ENCODE measurements at places on chromosomes 6 and 20.

DNA sequence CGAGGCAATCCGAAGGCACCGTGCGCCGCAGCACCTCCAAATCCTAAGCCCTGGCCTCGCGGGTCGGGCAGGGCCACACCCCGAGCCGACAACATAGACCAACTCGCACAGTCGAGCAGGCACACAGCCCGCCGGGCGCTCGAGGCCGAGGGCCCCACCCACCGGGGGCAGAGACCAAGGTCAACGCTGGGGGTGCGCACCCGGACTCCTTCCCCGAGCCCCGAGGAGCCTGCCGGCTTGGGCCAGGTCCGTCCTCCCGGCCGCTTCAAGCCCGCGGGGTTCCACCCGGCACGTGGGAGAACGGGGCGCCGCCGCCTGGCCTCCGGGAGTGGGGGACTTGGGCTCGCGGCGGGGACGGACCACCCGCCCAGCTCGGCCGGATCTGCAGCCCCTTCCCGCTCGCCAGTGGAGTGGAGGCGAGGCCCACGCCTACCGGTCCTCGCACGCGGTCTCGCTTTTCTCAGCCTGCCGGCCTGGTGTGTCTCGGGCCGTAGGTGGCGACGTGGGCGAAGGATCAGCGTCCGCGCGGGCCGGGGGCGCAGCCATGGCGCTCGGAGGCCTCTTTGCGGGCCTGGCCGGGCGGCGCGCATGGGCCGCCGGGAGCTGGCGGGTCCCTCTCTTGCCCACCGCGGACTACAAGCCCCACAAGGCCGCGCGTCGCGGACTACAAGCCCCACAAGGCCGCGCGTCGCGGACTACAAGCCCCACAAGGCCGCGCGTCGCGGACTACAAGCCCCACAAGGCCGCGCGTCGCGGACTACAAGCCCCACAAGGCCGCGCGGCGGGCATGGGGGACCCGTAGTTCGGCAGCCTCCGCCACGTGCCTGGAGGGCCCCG, at the start of gene UCKL1:
Gene UCKL1, minus strand, starts transcription at position 590 of the 837 bp plus-strand sequence. Its CDS starts 44 bp downstream, at position 546.
- DNase-seq, result peak; percentile 88

GRCh38 chr6:18323935-18324705, 59.8 kb upstream of the DEK start:
- DNase-seq, result no peak

DNA sequence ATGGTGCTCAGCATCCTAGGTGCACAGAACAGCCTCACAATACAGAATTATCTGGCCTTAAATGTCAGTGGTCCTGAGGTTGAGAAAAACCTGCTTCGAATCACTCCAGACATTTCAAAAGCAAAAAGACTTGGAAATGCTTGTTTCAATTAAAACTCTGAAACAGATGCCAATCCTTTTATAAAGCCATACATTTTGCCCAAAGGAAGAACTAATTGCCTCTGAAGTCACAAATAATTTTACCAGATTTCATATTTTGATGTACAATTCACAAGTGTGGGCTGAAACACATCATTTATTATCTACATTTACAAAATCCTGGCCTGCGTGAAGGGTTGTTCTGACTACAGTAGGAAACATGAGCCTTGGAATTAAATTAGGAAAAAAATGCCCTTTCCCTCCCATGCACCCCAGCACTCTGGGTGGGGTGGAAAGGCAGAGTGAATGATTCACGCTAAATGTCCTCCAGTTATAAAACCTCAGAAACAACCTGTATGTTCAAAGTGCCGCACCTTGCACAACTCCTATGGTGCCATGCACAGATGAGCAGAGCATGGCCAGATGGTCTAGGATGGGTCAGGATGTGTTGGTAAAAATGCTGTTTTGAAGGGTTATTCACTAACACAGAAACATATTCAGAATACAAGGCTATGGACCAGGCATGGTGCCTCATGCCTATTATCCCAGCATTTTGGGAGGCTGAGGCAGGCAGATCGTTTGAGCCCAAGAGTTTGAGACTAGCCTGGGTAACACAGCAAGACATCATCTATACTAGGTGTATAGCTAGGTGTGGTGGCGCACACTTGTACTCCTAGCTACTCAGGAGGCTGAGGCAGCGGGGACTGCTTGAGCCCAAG, 87.0 kb downstream of the ZMYND8 start:
- no peak for DNase-seq

- DNase-seq, result no peak
Measured at GRCh38 chr6:5493806-5494205, 232.5 kb downstream of the FARS2 start.

DNA sequence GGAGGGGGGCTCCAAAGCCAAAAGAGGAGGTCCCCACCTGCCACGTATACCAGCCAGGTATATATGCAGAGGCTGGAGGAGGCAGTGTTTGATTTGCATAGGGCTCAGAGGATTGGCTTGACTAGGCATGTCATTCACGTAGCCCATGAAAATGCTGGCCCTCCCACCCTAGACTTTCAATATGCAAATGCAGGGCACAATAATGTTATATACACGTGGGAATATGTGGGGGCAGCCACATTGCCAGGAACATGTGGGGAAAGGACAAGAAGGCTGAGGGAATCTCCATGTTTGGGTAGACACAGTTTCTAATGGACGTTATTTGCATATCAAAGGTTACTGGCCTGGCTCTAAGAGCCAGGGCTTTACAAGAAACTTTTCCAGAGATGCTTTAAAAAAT, 301.8 kb downstream of the FARS2 start:
- no peak for DNase-seq

GRCh38 chr6:154632119-154632518, 101.1 kb upstream of the SCAF8 start:
- no peak for DNase-seq

DNA sequence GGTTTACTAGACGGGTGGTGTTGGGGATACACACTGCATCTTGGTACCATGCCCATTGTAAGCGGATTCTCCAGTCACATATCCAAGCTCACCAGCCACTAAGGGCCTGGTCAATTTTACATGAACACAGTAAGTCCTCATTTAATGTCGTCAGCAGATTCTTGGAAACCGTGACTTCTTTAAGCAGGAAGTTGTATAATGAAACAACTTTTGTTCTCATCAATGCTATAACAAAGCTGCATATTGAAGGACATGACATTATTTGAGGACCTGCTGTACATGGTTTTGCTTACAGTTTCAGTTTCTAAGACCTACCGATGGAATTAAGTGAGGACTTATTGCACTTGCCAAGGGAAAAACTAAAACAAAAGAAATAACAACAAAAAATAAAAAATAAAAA, 295.6 kb downstream of the SYNE1 start:
- DNase-seq, result no peak

- no peak for DNase-seq
Measured at GRCh38 chr20:11445161-11445560, 472.5 kb upstream of the BTBD3 start.

DNA sequence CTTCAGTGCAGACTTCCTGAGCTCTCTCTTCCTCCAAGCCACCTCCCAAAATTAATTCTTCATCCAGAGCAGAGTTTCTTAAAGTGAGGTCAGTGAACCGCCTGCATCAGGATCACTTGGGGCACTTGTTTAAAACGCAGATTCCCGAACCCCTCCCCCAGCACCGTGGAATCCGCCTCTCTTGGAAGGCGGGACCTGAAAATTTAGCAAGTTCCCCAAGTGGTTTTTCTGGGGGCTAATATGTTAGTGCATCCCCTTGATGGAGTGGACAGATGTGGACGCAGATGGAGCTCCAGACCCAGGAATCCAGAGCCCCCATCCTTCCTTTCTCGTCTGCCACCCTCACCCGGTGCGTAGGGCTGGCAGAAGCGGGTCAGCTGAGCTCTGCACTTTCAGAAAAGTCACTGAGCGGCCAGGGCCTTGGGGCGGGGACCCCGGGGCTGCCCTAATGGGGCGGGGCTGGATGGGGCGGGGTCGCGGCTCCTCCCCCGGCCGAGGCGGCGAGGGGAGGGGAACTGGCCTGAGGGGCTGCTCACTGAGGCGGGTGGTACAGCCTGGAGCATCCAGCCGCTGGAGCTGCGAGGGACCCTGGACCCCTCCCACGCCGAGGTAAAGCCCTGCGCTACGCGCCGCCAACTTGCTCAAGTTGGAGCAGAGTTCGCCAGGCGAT, at the start of the genes DEFB124 and REM1:
Gene DEFB124, minus strand, starts transcription at position 370 of the 670 bp plus-strand sequence. CDS start 2,114 bp downstream, outside the sequence.
Gene REM1, plus strand, starts transcription at position 531 of the 670 bp plus-strand sequence. CDS start 1,158 bp downstream, outside the sequence.
- no peak for DNase-seq

- DNase-seq, result no peak
Measured at GRCh38 chr20:2519115-2519809, 10.5 kb upstream of the ZNF343 start.

DNA sequence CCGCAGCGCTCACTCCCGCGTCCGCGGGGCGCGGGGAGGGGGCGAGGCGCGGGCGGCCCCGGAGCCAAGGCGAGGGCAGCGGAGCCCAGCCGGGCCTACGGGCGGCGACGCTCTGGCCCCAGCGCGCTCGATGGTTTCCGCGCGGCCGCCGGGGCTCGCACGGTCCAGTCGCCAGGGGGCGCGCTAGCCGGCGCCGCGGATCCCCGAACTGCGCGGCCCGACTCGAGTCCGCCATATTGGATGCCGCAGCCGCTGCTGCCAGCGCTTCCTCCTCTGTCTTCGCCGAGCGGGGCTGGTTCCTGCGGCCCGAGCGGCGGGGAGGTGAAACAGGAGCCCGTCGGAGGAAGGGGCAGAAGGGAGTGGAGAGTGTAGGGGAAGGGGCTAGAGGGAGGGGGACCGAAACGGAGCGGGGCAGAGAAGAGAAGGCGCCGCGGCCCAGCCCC, at the start of gene SCAF8:
Gene SCAF8, plus strand, starts transcription at position 234 of the 443 bp plus-strand sequence. CDS start 485 bp downstream, outside the sequence.
- DNase-seq, result peak; percentile 92

- DNase-seq, result no peak
Measured at GRCh38 chr6:43989581-43990146, 137.6 kb downstream of the MRPL14 start.

DNA sequence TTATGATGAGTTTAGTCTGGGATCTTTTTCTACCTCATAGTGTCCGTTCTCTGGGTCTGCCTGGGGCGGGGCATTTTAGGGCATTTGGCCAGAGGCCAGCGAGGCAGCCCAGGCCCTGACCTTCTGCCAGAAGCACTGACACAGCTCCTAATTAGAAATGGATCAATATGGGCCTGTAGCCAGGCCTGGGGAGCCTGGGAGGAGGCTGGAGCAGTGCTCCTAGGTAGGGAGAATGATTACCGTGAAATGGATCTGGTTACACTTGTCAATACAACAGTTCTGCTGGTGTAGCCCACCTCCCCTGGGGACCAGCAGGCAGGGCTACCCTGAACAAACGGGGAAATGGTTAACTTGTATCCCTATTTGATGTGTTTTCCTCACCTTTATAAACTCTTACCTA, 23.0 kb downstream of the RALY start:
- DNase-seq, result no peak

GRCh38 chr6:18034798-18035202, 47.4 kb upstream of the KIF13A start:
- DNase-seq, result no peak

DNA sequence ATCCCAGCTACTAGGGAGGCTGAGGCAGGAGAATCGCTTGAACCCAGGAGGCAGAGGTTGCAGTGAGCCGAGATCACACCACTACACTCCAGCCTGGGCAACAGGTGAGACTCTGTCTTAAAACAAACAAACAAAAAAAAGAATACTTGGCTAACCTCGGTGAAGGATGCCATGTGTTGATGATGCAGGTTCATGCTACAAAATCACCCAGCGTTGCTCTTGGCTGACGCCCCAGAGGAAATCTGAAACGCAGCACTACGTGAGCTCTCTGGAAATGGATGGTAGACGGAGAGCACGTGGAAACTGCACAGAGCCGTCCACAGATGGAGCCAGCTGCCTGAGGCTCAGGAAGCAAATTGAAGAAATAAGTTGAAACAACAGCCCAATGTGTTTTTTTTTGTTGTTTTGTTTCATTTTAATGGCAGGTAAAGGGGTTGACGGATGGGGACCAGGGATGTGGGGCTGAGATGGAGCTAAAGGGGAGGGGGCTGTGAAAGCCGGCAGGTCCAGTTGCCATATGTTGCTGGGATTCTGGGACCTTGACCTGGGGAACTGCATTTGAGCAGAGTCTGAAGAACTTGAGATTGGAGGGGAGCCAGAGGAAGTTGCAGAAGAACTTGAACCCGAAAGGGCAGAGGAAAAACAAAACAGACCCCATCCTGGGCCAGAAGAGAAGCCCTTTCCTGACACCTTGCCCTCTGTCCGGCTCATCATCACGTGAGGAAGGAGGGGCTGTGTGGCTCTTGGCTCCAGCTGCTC, 12.8 kb upstream of the MANBAL start:
- DNase-seq, result no peak

DNA sequence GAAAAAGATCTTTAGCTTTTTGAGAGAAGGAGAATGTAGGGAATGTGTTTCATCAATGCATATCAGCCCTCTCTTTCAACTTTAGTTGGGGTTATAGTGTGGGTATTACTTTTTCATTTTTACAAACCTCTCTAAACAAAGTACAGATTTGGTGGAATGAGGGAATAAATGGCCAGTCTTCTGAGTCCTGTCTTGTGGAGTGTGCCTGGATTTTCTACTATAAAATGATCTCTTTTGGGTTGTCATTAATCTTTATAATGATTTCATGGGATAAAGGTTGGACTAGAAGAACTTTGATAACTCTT, 209.3 kb downstream of the RNF144B start:
- DNase-seq, result no peak

- DNase-seq, result peak; percentile 89
Measured at GRCh38 chr20:24948939-24949679, at the start of gene CST7. TSS of gene CST7 (plus strand) at chr20:24949269. CDS start at chr20:24949506, 237 bp downstream.

DNA sequence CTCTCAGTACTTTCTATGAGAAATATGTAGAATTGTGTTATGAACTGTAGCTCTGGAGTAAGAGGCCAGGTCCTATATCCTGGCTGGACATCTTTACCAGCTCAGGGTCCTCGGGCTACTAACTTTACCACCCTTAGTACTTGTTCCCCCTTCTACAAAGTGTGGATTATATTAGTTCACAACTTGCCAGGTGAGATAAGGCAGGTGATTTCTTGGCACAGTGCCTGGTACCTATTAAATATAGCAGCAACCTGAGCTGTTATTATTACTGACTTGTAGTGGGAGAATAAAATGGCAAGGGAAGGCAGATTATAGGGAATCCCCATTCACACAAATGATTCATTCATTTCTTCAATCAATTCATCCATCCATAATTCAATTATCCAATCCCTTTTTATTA, 150.1 kb downstream of the DOK5 start:
- DNase-seq, result no peak

DNA sequence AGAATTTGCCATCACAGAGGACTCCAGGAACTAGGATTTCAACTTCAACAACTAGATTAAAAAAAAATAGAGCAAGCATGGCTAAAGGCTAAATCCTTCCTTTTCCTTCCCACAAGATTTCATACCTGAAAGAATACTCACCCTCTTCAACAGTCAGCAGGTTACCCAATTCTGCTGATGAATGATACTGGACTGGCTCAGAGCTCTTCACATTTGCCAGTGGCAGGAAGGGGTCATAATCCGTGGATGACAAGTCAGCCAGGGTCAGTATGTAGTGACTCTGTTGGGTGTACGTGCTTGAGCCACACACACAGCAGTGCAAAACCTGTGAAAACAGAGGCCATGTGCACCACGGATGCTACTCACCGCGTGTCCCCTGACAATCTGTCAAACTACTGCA, 152.9 kb downstream of the INSM1 start:
- DNase-seq, result no peak

DNA sequence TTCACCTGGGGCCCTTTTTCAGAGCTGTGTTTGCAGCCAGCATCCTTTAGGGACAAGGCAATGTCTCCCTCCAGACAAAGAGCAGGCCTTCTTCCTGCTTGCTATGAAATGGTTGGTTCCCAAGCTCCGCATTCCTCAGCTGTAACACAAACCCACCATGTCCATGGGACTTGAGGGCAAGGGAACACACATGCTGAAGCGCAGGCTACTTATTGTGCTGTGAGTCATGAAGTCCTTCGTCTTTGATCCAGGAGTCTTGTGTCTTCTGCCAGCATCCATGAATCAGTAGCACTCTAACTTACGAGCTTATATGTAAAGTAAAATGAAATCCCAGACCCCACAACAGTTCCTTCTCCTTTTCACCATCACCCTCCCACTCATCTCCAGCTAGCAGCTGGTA, 59.0 kb downstream of the ANKRD60 start:
- DNase-seq, result no peak
